ENCODE measurements at places on chromosomes 1 and 21. TPM values are rescaled to one million over a fixed set of nuclear protein-coding genes. Genes with fewer than 3 reads are reported as not detected.

Gene ST6GALNAC5
- not detected for total RNA-seq

DNA sequence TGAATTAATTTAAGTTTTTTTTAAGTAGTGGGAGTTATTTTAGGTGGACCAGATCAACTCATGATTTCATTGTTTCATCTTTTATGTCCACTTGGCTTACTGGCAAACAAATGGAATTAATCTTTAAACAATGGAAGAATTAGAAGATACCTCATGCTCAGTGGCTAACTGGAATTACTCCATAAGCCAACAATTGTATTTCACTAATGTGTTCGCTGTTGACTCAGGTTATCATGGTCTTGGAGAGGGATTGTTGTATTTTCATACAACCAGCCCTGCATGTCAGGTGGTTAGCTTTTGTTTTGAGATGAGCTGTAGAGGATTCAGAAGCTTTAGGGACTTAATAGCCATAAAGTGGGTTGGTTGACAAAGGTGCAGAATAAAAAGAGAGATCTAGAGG, 57.2 kb upstream of the HMCN1 start:
- no peak overlapping the region for H3K4me3 ChIP-seq
- H3K27me3 ChIP-seq: no peaks in the 10 kb centered on the region
- H3K27ac ChIP-seq: no peak overlapping the region
- H3K4me1 ChIP-seq: no peaks in the 10 kb centered on the region
- no peaks in the 10 kb centered on the region for H3K36me3 ChIP-seq
- DNase-seq: no peak

DNA sequence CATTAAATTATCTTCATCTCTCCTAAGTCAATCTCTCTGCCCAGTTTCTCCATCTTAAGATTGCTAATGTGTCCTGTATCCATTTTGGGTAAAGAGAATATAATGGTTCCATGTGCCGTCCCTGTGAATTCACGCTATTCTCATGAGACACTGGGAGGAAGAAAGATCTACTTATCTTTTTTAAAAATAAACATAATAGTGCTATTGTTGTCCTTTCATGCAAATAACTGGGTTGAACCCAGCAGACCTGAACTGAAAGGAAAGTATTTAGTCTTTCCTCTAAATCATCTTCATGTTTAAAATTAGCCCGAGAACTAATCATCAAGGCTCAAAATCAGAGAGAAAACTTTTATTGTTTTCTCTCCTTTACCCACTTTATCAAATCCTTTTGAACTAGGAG, 22.4 kb downstream of the SLAMF1 start:
- no peak overlapping the region for H3K4me3 ChIP-seq
- no peaks in the 10 kb centered on the region for H3K36me3 ChIP-seq
- H3K27ac ChIP-seq: no peak overlapping the region
- H3K27me3 ChIP-seq: peaks cover under 1% of the 10 kb centered on the region
- no peak for DNase-seq
- no peaks in the 10 kb centered on the region for H3K4me1 ChIP-seq

- no peaks in the 10 kb centered on the region for H3K4me1 ChIP-seq
- no peak overlapping the region for H3K27ac ChIP-seq
- no peak overlapping the region for H3K4me3 ChIP-seq
- H3K36me3 ChIP-seq: no peaks in the 10 kb centered on the region
- H3K27me3 ChIP-seq: peaks cover 6% of the 10 kb centered on the region
- no peak for DNase-seq
These were observed 44.5 kb upstream of the DISP3 start for GRCh38 chr1:11434501-11434900.

DNA sequence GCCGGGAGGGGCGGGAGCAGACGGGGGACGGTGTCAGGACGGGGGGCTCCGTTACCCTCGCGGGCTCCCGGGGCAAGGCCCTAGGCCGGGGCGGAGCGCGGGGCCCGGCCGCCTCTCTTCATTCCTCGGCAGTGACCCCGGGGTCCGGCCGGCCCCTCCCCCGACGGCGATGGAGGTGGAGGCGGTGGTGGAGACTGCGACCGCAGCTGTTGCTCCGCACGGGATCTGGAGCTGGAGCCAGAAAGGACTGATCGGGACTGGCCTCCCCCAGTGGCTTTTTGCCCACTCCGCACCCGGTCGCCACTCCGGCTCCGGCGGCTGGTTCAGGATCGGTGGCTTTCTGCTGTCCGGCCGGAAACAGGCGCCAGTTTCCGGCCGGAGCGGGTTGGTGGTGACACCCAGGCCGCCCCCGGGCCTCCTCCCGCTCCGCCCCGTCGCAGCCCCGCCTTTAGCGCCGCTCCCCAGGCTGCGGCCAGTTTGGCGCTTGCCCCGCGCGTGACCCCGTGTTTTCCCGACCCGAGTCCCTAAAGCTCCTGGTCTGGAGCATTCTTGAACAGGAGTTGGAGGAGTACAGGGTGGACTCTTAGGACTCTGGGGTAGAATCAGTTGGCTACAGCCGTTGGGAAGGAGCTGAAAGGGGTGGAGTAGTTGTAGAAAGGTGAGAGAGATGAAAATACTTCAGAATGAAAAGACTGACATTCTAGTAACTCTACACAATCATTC, at the start of gene OTUD7B:
Gene OTUD7B, minus strand, starts transcription at position 334 of the 723 bp plus-strand sequence. CDS start 33,216 bp downstream, outside the sequence.
- H3K27me3 ChIP-seq: no peaks in the 10 kb centered on the region
- peak; percentile 17 for DNase-seq
- H3K27ac ChIP-seq: peak within 1 kb of the TSS; percentile 97
- H3K36me3 ChIP-seq: peaks cover 6% of the 10 kb centered on the region

- no peak overlapping the region for H3K4me3 ChIP-seq
- no peak overlapping the region for H3K27ac ChIP-seq
- H3K4me1 ChIP-seq: no peaks in the 10 kb centered on the region
- H3K27me3 ChIP-seq: no peaks in the 10 kb centered on the region
- H3K36me3 ChIP-seq: no peaks in the 10 kb centered on the region
- DNase-seq: no peak
These were observed 89.5 kb downstream of the DISC1 start for GRCh38 chr1:231715816-231716722.

DNA sequence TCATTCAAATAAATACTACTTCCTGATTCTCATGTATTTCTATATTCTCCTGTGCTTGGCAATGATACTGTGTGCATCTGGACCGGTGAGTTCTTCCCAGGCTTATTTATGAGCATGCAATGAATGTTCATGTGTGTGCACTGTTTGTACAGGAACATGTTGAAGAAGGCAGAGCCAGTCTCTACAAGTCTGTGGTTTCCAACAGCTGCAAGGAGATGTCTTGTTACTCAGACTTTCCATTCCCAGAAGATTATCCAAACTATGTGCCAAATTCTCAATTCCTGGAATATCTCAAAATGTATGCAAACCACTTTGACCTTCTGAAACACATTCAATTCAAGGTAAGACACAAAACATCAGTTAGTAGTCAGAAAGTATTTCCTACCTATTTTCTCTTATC, 19.1 kb downstream of the FMO1 start:
- H3K27me3 ChIP-seq: no peaks in the 10 kb centered on the region
- no peak overlapping the region for H3K4me3 ChIP-seq
- no peak for DNase-seq
- no peak overlapping the region for H3K27ac ChIP-seq

DNA sequence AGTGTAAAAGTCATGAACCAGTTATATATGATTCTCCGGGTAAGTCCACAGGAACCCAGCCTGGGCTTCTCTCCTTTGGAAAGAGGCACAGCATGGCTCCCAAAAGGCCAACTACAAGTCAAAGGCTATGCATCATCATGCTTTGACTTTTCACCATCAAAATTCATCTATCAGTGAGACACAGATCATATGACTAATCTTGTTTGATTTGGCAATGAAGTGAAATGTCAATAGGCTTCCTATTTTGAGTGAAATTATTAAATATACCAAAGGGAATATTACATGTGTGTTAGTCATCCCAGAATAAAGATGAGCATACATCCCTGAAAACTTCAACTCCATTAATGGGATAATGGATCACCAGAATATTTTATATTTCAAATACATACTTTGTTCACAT, 83.5 kb upstream of the ADGRL2 start:
- no peaks in the 10 kb centered on the region for H3K36me3 ChIP-seq
- DNase-seq: no peak
- H3K27me3 ChIP-seq: no peaks in the 10 kb centered on the region
- H3K4me1 ChIP-seq: no peaks in the 10 kb centered on the region

DNA sequence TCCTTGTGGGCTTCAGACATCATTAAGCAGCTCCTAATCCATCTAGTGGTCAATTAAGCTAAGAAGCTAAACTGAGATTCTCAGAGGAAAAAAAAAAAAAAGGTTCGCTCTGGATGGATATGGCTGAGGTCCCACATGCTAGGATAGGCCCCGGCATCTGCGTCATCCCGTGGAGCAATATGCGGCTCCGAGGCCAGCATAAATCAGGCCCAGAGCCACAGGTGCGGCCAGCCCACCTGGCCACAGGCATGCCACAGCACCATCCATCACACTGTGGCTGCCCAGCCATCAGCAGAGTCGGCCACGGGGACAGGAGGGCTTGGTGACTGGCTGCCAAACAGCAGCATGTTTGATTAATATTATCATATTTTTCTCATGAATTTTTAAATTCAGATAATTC, 106.9 kb upstream of the TIAM1 start:
- H3K27ac ChIP-seq: no peak overlapping the region
- no peak overlapping the region for H3K4me3 ChIP-seq
- H3K4me1 ChIP-seq: no peaks in the 10 kb centered on the region
- no peaks in the 10 kb centered on the region for H3K36me3 ChIP-seq
- DNase-seq: no peak

Gene GPR37L1
- total RNA-seq: 0.44 TPM

GRCh38 chr1:187621951-187622350, 793.2 kb downstream of the PLA2G4A start:
- DNase-seq: peak; percentile 2
- H3K4me3 ChIP-seq: no peak overlapping the region
- H3K27ac ChIP-seq: no peak overlapping the region
- H3K36me3 ChIP-seq: no peaks in the 10 kb centered on the region
- H3K4me1 ChIP-seq: no peaks in the 10 kb centered on the region

- H3K36me3 ChIP-seq: no peaks in the 10 kb centered on the region
- DNase-seq: no peak
- no peaks in the 10 kb centered on the region for H3K27me3 ChIP-seq
- no peaks in the 10 kb centered on the region for H3K4me1 ChIP-seq
- no peak overlapping the region for H3K27ac ChIP-seq
- H3K4me3 ChIP-seq: no peak overlapping the region
These were observed 31.7 kb upstream of the LAX1 start for GRCh38 chr1:203733009-203733863.

DNA sequence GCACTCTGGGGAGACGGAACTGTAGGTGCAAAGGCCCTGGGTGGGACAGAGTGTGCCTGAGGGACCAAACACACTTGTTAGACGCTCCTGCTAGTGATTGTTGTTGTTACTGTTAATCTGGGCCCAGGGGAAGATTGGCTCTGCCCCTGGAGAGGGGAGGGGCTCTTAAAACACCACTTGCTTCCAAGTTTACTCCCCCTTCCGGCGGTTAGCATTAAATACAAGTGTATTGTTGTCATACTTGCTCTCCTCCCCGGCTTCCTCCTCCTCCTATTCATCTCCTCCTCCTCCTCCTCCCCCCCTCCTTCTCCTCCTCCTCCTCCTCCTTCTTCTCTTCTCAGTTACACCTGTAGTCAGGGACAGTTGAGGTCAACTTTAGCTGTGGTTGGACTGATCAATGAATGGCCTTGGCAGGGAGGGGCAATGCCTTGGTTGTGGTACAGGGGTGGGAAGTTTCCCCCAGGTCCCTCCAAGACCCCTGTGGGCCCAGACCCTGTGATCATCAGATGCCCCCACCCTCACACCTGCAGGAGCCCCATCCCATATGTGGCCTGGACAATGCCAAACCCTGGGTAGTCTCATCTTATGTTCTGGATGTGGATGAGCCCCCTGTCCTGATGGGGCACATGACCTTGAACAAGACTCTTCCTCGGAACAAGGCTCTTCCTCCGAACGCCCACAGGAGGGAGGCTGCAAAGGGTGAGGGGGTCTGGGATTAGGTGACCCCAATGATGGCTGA, 217.3 kb downstream of the PTPRU start:
- no peaks in the 10 kb centered on the region for H3K36me3 ChIP-seq
- H3K27ac ChIP-seq: no peak overlapping the region
- H3K27me3 ChIP-seq: no peaks in the 10 kb centered on the region
- no peak overlapping the region for H3K4me3 ChIP-seq
- peak; percentile 1 for DNase-seq
- no peaks in the 10 kb centered on the region for H3K4me1 ChIP-seq

DNA sequence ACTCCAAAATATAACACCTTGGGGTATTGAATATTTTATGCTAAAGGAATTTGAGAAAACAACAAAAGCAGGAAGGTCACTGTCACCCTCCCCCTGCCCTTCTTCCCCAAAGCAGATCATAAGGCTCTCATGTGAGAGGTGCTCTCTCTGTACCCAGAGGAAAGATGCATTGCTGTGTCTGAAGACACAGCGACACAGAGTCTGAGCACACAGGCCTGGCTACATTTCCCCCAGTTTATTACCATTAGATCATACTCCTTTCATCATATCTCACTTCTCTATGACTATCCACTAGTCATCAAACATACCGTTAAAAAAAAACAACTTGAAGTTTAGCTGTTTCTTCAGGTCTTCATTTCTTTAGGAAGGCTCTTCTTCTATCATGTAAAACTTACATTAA, 127.1 kb downstream of the PPIAL4G start:
- no peak overlapping the region for H3K4me3 ChIP-seq
- no peaks in the 10 kb centered on the region for H3K36me3 ChIP-seq
- DNase-seq: no peak
- no peak overlapping the region for H3K27ac ChIP-seq

Gene ZYG11A
- total RNA-seq: 0.36 TPM

DNA sequence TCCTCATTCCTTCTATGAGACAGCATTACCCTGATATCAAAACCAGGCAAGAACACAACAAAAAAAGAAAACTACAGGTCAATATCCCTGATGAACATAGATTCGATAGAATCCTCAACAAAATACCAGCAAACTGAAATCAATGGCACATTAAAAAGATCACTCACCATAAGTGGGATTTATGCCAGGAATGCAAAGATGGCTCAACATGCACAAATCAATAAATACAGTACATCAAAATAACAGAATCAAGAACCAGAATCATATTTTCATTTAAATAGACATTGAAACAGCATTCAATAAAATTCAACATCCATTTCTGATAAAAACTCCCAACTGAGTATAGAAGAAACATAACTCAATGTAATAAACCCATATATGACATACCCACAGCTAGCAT, 36.5 kb downstream of the FAF1 start:
- H3K27me3 ChIP-seq: no peaks in the 10 kb centered on the region
- H3K4me1 ChIP-seq: no peaks in the 10 kb centered on the region
- DNase-seq: no peak
- no peak overlapping the region for H3K4me3 ChIP-seq
- H3K27ac ChIP-seq: no peak overlapping the region

DNA sequence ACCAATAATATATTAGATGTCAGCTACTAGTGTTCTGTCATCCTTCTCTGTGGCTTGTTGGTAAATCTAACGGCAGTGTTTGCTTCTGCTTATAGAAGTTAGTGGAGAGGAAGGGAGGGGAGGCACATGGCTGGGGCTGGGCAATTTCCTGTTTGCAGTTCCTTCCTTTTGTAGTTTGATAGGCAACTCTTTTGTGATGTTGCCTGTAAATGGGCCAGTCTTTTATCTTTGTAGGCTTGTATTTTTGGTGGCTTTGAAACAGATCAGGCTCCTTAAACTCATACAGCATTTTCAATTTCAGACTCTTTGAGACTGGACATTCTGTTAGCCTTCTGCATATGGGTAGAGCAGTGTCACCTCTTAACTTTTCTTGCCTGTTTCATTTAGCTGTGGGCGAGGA, 48.1 kb downstream of the CDC14A start:
- no peaks in the 10 kb centered on the region for H3K4me1 ChIP-seq
- no peak overlapping the region for H3K27ac ChIP-seq
- no peak for DNase-seq
